Coronary artery (tissue), 2 donors: ENCODE measurements at places on chromosomes 6 and 20.

DNA sequence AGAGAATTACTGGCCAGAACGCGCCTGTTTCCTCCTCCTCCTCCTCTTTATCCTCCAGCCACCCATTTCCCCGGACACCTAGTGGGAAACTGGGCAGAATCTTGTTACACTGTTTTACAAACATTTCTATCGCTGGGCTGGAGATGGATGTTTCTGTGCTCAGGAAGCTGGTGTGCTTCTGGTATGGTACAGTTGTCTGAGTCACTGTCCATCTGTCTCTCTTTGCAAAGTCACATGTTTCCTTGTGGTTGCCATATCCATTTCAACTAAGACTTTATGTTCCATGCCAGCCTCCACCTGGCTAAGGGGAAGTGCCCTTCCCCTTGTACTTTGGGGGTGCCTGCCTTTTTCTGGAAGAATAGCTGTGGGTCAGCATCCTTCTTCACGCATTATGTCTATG lies 52.9 kb upstream of the SLC22A16 start:
- DNase-seq: no peak

GRCh38 chr6:22146931-22147701 lies 149.7 kb downstream of the PRL start:
- no peak for DNase-seq

DNA sequence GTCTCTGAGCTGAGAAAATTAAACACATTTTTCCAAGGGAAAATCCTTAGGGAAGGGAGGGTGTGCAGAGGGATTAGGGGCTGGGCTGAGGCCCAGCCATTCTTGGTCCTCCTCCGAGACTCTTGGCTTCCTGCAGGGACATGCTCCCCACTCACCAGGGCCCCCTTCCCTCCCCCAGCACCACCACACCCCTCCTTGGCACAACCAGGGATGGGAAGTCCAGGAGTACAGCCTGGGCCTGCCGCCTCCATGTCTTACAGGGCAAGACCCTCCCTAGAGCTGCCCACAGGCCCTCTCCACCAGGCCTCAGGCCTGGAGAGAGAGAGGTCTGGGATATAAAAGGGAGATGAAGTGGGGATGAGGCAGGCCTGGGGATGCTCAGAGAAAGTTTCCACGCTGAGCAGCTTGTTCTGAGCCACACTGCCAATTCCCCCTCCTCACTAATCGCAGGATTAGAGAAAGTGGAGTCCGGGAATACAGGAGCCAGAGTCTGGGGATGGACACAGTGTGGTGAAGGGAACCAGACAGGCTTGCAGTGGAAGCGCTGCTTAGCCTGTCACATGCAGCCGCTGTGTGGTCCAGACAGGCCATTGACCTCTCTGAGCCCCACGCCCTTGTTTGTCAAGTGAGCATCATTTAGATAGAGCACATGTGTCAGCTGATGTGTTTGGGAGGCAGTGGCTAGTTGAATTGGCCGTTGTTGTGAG lies 105.5 kb downstream of the MRPL14 start:
- DNase-seq: peak; percentile 65

GRCh38 chr6:22062807-22063408 lies 233.9 kb downstream of the PRL start:
- no peak for DNase-seq

GRCh38 chr6:127796713-127797112 lies 104.1 kb downstream of the THEMIS start:
- no peak for DNase-seq

DNA sequence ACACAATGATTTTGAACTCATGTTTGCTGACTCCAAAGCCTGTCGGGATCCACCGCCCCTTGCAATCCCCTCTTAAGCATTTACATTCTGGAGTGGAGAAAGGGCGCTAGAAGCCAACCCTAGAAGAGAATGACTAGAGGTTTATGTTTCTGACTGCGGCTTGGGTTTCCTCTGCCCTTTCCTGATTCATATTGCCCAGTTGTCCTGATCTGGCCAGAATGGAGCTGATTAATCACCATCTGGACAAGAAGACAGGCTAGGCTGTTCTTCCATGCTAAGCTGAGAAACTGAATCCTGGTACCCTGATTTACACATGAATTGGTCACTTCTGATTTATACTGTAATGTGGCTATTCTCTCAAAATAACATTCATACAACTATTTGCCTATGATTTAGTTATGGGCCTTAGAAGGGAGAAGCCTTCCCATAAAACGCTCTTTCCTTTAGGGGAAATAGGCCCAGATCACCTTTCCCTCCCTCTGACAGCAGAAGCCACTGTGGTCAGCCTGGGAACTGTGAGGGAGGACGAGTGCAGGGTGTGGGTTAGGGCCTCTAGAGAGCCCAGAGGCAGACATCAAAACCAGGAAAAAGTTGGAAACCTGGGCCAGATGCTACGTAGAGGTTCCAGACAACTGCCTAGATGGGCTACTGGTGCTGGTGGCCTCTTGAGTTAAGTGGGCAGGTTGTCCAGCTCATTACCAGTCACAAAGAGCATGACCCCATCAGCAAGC lies 199.2 kb upstream of the PRDM1 start:
- no peak for DNase-seq

DNA sequence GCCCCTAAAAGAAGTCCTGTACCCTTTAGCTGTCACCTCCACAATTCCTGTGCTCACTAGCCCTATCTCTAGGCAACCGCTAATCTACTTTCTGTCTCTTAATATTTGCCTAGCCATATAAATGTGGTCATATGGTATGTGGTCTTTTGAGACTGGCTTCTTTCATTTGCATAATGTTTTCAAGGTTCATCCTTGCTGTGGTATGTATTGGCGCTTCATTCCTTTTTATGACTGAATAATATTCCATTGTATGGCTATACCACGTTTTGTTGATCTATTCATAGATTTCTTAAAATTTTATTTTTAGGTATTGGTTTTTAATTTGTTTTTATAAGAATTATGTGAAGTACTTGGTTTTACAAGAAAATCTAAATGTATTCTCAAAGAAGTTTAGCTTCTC lies 70.0 kb downstream of the MAP3K4 start:
- no peak for DNase-seq

DNA sequence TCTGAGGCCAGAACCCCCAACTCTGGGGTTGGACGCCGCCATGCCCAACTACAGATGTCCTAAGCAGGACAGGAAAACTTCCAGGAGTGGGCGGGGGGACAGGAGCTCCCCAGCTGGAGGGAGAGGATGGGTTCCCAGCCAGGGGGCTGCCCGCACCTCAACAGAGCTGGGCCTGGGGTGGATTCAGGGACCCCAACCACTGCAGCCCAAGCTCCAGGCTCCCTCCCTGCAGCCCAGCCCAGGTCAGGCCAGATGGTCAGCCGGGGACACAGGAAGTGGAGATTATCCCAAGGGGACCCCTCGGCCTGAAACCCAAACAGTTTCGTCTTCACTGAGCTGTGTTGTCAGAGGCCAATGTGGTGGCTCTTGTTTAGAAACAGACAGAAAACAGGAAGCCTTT lies 9.4 kb downstream of the LAMA5 start:
- DNase-seq: no peak

DNA sequence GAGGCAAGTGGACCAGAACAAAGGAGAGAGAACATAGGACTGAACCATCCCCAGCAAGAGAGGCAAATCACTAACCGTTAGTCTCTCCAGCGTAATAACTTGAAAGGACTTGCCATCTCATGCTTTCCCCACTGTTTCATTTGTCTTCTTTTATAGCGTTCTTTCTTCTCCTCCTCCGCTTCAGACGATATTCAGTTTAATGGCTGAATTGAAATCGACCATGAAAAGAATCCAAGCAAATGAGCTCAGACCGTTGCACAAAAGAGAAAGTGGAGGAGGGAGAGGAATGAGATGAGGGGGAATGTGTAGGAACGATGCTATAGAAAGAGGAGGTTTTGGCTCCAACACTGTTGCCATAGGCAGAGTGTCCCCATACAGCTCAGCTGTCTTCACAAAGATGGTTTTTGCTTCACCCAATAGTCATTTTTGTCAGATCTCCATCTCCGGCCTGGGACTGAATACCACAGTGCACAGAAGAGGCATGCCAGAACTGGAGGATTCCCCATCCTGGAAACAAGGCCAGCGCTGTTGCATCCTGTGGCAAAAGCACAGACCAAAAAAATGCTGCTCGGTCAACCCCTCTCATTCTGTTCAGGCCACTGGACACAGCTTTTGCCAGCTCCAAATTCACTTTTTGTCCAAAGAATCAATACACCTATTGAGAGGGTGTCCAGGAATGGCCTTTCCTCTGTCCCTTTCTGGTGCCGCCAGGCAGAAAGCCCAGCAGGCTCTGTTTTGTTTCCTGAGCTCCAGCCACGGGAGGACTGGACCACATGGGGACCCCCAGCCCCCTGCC lies 176.1 kb downstream of the ID4 start:
- no peak for DNase-seq

GRCh38 chr20:1860446-1860845 lies 34.8 kb upstream of the SIRPA start:
- no peak for DNase-seq

DNA sequence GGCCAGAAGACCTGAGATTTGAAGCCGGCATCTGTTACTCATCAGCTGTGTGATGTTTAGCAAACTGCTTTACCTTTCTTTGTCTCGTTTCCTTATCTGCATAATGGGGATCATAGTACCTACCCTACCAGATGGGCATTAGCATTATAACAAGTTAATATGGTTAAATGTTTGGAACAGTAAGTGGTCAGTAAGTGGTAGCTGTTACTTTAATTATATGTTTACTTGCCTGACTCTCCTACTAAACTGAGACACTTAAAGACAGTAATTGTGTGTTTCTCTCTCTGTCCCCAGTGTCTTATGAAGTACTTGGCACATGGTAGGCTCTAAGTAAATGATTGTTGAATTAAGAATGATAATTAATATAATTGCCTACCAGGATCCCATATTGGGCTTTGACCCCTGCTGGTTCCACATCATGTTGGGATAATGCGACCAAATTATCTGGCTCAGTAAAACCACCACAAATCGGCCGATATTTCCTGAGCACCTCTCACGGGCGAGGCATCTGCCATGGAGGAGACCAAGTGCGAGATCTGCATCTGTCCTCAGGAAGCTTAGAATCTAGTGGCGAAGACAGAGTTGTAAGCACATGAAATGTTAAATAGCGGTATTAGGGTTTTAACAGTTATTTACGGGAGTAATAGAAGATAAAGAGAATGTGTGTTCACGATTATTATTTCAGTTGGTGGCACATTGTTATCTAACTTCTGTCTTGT lies 31.4 kb downstream of the PTK7 start:
- DNase-seq: no peak

GRCh38 chr20:56628873-56629463 lies at the start of gene TFAP2C:
TFAP2C (plus strand) TSS chr20:56629306; CDS start chr20:56629545, 239 bp downstream.
- no peak for DNase-seq

GRCh38 chr6:41687501-41688175 lies 47.8 kb downstream of the TFEB start:
- DNase-seq: no peak

- DNase-seq: peak; percentile 8
These were observed 41.3 kb downstream of the CDH26 start for GRCh38 chr20:59999502-59999901.

DNA sequence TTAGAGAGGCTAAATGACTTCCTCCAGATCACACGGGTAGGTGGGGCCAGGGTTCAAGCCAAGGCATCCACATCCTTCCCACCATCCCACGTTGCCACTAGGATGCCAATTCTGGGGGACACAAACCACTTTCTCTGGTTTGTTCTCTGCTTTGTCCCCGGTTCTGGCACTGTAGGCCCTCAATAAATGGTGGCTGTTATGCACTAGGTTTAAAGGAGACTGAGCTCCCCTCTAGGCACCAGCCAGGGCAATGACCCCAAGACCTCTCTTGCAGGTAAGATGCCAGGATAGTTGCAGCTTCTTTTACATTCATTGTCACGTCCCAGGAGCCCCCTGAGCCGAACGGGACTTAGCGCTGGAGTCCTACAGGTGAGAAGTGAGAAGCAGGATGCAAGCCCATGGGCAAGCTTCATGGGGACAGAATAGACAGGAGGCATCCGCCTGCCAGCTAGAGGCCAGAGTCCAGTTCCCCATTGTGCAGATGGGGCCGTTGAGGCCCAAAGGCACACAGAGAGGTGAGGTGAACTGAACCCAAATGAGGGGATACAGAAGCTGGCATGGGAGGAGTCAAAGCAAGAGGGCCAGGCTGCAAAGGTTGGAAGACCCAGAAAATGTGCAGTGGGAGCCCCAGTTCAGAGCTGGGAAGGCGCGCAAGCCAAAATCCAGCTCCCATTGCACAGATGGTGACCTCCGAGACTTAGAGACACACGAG lies 677 bp downstream of the PXMP4 start:
- DNase-seq: no peak

- no peak for DNase-seq
These were observed 51.5 kb downstream of the DHX35 start for GRCh38 chr20:39013662-39014109.

DNA sequence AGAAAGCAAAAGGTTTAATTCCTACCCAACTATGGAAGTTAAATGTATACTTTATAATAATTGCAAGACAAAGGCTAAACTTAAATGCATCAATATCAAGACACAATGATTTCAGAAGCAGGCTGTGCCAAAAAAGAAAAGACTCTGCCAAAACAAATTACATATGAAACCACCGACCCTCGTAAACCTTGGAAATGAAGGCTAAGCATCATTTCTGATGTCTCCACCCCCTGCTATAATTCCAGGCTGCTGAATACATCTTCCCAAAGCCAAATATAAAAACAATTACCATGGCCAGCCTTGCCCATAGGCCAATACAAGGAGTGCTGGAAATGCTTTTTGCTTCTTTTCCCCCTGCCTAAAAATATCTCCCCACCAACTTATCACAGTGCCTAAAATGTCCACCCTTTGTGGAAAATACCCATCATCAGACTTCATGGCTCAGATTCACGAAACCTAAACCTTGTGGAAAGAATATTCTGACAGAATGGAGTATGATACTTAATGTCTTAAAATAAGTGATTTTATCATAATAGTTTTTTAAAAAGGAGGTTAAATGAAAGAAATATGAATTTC lies 37.4 kb downstream of the RCAN2 start:
- no peak for DNase-seq

GRCh38 chr6:100475554-100476320 lies 11.0 kb upstream of the SIM1 start:
- no peak for DNase-seq

GRCh38 chr6:110682460-110682853 lies 132.8 kb downstream of the CDK19 start:
- no peak for DNase-seq

- no peak for DNase-seq
These were observed 131.1 kb downstream of the TBXT start for GRCh38 chr6:166036316-166037095.

- peak; percentile 75 for DNase-seq
These were observed 21.6 kb downstream of the DUSP22 start for GRCh38 chr6:313917-314316.

GRCh38 chr20:10584371-10584770 lies 89.4 kb downstream of the JAG1 start:
- no peak for DNase-seq

DNA sequence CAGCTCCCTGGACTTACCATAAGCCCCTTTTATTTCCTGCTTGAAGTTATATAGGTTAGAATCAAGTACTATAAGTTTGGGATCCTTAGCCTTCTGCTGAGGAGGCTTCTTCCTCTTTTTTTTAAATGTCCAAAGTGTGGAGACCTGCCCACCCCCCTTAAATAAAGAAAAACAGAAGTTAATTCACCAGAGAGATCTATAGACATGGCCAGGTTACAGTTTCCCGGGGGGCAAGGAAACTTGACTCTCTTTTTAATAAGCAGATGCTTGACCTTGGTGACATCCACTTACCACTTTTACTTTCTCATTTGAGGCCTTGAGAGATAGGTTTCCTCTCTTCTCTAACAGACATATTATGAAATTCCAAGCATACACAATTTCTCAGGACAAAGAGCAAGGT lies 88.3 kb downstream of the BMP2 start:
- no peak for DNase-seq

GRCh38 chr20:7087803-7088202 lies 320.3 kb downstream of the BMP2 start:
- DNase-seq: no peak

- DNase-seq: no peak
These were observed 101.9 kb downstream of the VEGFA start for GRCh38 chr6:43871933-43872332.
